ENCODE measurements at places on chromosomes 1 and 21. TPM values are rescaled to one million over a fixed set of nuclear protein-coding genes. Genes with fewer than 3 reads are reported as not detected.

- no peak for DNase-seq
Measured at GRCh38 chr1:116794371-116794770, 40.1 kb downstream of the CD2 start.

DNA sequence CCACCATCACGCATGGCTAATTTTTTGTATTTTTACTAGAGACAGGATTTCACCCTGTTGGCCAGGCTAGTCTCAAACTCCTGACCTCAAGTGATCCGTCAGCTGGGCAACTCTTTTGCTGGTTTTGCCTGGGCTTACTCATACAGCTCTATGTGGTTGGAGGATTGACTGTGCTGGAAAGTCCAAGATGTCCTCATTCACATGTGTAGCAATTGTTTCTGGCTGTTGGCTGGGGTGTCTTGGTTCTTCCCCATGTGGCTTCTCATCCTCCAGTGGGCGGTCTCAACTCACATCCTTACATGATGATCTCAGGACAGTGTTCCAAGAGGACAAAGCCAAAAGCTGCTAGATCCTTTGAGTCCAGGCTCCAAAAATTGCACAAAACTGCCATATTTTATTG lies 53.3 kb downstream of the TEX35 start:
- no peak for DNase-seq

- DNase-seq = no peak
Measured at GRCh38 chr1:7388141-7388487, 383.0 kb upstream of the VAMP3 start.

- DNase-seq = no peak
Measured at GRCh38 chr1:201220388-201220715, 29.7 kb downstream of the IGFN1 start.

DNA sequence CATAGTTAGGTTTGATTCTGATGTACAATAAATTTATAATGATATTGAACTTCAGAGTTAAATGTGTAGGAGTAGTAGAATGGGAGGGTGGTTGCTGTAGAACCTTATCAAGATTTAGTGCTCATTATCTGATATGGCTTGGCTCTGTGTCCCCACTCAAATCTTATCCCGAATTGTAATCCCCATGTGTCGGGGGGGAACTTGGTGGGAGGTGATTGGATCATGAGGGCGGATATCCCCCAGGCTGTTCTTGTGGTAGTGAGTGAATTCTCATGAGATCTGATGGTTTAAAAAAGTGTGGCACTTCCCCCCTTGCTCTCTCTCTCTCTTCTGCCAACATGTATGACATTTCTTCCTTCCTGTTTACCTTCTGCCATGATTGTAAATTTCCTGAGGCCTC lies 265.5 kb downstream of the GRIK1 start:
- no peak for DNase-seq

DNA sequence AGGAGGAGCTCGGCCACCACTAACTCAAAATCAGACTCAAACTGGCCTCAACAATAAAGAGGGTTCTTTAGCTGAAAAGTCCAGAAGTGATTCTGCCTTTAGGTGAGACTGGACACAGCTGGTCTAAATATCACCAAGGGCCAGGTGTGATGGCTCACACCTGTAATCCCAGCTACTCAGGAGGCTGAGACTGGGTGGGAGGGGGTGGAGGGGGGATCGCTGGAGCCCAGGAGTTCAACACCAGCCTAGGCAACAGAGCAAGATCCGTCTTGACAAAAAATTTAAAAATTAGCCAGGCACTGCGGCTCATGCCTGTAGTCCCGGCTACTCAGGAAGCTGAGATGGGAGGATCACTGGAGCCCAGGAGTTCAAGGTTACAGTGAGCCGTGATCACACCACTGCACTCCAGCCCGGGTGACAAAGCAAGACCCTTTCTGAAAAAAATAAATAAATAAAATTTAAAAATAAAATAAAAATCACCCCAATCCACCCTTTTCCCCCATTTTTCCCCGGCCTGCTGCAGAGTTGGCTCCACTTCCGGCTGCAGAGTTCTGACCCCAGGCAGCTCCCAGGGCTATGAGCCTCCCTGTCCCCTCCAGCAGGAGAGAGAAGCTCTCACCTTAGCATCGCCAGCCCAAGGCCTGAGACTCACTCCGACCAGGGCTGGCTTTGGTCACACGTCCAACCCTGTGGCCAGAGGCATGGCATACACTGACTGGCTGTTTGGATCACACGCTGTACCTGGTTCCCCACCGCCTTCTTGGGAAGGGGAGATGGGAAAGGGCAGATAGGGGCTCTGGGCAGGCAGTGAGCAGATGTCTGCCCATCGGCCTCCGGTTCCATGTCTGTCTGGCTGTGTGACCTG lies 87.3 kb upstream of the IFFO2 start:
- no peak for DNase-seq

- DNase-seq = no peak
Measured at GRCh38 chr1:247884797-247885413, 10.5 kb upstream of the OR2W3 start.

GRCh38 chr1:230299191-230300006 lies 126.7 kb downstream of the PGBD5 start:
- DNase-seq = no peak

GRCh38 chr1:88063605-88064004 lies 620.5 kb upstream of the PKN2 start:
- no peak for DNase-seq

DNA sequence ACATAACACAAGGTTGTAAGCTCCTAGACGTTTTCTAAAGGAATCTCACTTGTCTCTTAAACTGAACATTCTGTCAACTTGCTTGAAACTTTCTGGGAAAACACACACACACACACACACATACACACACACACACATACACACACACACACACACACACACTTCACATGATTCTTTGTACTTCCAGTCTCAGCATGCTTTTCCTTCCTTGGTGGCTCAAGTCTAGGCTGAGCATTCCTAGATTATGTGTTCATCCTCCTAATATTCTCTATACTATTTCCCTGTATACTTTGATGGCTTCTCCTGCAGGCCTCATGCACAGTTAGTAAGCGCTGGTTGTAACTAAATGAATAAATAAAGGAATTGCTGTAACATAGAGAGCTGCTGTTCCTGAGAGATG lies 372.1 kb downstream of the PTPRC start:
- DNase-seq = no peak

GRCh38 chr1:224185208-224185607 lies 2.2 kb downstream of the DEGS1 start:
- no peak for DNase-seq

GRCh38 chr21:26914557-26914956 lies 52.3 kb downstream of the ADAMTS5 start:
- no peak for DNase-seq

- DNase-seq = no peak
Measured at GRCh38 chr1:168688644-168689326, 40.2 kb downstream of the DPT start.

DNA sequence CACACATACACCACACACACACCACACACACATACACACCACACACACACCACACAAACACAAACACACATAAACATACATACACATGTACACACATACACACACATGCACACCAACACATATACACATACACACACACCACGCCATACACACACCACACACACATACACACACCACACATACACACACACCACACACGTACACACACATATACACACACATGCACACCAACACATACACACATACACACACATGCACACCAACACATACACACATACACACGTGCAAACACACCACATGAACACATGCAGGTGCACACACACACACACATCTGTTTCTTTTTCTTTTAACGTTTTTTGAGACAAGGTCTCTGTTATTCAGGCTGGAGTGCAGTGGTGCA lies 41.0 kb upstream of the SLC45A1 start:
- no peak for DNase-seq

DNA sequence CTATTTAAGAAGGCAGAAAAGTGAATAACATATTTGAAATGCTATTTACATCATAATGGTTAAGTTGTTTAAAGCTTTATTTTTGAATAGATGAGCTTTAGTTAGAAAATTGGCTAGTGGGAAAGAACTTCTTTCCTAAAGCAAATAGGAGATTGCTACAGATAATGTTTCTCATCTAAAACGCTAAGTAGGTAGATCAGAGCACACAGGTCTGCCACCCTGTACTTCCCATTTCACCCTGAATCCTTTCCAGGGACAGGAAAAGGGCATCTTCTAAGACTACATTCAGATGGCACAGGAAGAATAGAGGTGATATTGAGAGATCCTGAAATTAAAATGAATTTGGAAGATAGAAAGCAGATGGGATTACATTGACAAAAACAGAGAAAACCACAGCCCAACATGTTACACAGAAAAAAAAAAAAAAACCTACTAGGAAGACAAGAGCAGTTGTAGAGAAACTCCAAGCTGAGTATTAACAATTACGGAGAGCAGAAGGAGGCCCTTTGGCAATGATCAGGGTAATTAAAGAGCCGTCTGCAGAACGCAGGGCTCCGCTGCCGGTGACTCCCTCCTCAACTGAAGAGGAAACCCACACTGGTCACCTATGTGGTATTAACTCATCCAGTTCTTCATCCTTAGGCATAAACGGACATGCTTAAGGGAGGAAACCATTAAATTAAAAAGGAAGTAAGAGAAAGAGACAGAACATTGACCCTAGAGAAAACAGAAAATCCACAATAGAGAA lies 53.6 kb upstream of the MAP10 start:
- DNase-seq = no peak

- DNase-seq = no peak
Measured at GRCh38 chr1:151534662-151535278, 5.3 kb upstream of the TUFT1 start.

DNA sequence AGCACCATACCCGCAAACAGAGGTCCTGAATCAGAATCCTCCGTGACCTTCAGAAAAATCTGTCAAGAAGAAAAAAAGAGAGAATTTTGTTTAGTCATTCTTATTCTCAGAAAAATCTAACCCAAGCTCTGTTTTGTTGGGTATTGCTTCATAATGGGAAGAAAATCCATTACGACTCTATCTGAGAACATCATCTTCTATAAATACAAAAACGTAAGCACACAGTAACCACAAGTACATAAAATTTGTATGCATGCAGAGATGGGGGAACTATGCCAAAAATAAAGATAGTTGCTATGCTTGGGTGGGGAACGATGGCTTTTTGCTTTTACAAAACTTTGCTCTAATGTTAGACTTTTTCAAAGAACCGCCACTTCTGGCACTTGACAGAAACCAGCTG lies 84.2 kb downstream of the ABCA4 start:
- no peak for DNase-seq

GRCh38 chr1:55214212-55214933 lies 791 bp downstream of the USP24 start:
- no peak for DNase-seq

- DNase-seq = no peak
Measured at GRCh38 chr1:72851597-72851996, 569.3 kb upstream of the NEGR1 start.

DNA sequence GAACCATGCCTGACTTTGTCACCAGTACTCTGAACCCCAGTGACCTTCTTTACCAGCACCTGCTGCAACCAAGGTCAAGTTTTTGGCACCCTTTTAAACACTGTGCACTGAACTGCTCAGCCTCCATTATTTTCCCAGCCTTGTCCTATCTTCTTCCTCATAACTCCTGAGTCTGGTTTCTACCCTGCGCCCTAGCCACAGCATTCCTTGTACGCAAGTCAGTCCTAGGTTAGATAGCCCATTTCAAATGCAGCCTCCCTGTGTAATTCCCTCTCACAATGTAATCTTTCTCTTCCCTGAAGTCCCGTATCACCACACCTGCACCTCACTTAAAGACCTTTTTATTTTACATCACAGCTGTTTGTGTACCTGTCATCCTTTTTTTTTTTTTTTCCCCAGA lies 37.2 kb downstream of the DNTTIP2 start:
- DNase-seq = no peak

- no peak for DNase-seq
Measured at GRCh38 chr1:182595641-182596240, 6.7 kb upstream of the RNASEL start.

- no peak for DNase-seq
Measured at GRCh38 chr1:172906778-172907592, 143.8 kb downstream of the TNFSF18 start.

- no peak for DNase-seq
Measured at GRCh38 chr1:222136869-222137268, 395.0 kb upstream of the DUSP10 start.

DNA sequence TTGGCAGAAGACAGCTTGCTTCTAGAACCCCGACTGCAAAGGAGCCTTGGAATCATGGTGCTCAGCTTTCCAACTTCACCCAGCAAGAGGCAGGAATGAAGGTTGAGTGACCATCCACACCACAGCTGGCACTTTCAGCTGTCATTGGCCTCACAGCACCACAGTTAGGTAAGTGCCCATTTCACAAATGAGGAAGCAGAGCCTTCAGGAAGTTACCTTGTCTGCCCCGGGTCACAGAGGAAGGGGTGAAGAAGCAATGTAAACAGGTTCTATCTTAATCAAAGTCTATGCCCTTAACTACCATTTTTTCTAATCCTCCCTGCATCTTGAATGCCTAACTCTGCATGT lies 156.0 kb downstream of the GLUL start:
- no peak for DNase-seq

DNA sequence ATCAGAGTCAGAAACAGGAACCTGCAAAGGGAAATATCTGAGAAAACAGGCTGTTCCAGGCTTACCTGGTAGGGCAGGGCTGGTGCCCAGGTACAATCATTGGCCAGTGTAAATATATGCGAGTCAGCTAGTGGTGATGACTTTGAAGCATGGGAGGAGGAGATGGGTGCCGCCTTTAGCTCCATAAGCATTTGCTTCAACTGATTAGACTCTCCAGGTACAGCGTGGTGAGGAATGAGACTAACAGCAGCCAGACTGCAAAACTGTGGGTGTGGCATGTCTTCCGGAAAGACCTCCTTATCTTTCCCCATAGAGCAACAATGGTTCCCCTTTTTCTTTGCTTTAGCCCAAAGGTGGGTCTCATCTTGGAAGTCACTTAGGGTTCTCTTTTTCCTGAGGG lies 137.2 kb downstream of the LRIG2 start:
- DNase-seq = no peak

DNA sequence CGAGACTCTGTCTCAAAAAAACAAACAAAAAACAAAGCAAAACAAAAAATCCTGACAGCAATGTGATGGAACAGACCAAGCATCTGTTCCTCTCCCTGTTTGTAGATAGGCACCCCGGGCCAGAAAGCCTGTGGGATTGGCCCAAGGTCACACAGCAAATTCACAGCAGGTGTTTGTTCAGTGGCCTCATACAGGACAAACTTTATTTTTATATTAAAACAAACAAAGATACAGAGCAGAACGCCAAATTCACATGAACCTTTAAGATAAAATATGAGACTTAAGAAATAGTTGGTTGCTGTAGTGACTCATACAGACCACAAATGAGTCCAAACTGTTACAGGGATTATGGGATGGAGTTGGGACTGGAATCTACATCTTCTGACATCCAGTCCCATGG lies 2.3 kb upstream of the CELA2A start:
- DNase-seq = no peak

GRCh38 chr1:60848583-60849188 lies 233.7 kb upstream of the NFIA start:
- no peak for DNase-seq

The PRAMEF8 gene
- total RNA-seq = not detected

The GJA5 gene
- 11.5 TPM for total RNA-seq

The ANKRD35 gene
- 17.9 TPM for total RNA-seq

The ERICH3 gene
- 0.49 TPM for total RNA-seq

The CLCA1 gene
- not detected for total RNA-seq

The ADCY10 gene
- total RNA-seq = not detected

The EDARADD gene
- 1.2 TPM for total RNA-seq

The CYP4A22 gene
- total RNA-seq = not detected

The IQCC gene
- total RNA-seq = not detected

The DENND2C gene
- total RNA-seq = 25.5 TPM

The KRTAP19-3 gene
- total RNA-seq = not detected

The AMY2B gene
- 25.0 TPM for total RNA-seq

The MPZ gene
- 3.7 TPM for total RNA-seq

The FAM72C gene
- 0.49 TPM for total RNA-seq

The LCE3E gene
- 2.2 TPM for total RNA-seq

The SLC6A9 gene
- total RNA-seq = 24.3 TPM
